ENCODE measurements at places on chromosomes 6 and 20. TPM values are rescaled to one million over a fixed set of nuclear protein-coding genes. Genes with fewer than 3 reads are reported as not detected.

Gene TMEM74B
- total RNA-seq = not detected

Gene SYNJ2
- 8.2 TPM for total RNA-seq

Gene TRIM15
- total RNA-seq = not detected

Gene MTHFD1L
- 52.0 TPM for total RNA-seq

Gene CRISP2
- not detected for total RNA-seq

Gene ABT1
- total RNA-seq = 16.8 TPM

Gene SCGN
- total RNA-seq = not detected

Gene GSTA4
- total RNA-seq = 26.8 TPM

Gene COL10A1
- total RNA-seq = not detected

Gene CD93
- under 0.01 TPM for total RNA-seq

Gene GJA10
- total RNA-seq = not detected

Measured in bronchial epithelial cell (primary cell).